Stimulated activated CD8-positive, alpha-beta memory T cell treated with anti-CD3 and anti-CD28 coated beads, Interleukin-4, amount 100 ng/mL, for 4 hours (primary cell): ENCODE measurements at places on chromosomes 7 and 10.

- no peak for DNase-seq
Observed at GRCh38 chr10:75197906-75198305, 12.7 kb upstream of the VDAC2 start.

- no peak for DNase-seq
Observed at GRCh38 chr10:4648999-4649398, 177.0 kb upstream of the AKR1E2 start.

GRCh38 chr10:968546-969199, 19.6 kb upstream of the GTPBP4 start:
- DNase-seq, result no peak

- DNase-seq, result no peak
Observed at GRCh38 chr10:69451784-69452251, 553 bp downstream of the TSPAN15 start.

GRCh38 chr10:11246752-11247467, 229.2 kb downstream of the CELF2 start:
- DNase-seq, result no peak

DNA sequence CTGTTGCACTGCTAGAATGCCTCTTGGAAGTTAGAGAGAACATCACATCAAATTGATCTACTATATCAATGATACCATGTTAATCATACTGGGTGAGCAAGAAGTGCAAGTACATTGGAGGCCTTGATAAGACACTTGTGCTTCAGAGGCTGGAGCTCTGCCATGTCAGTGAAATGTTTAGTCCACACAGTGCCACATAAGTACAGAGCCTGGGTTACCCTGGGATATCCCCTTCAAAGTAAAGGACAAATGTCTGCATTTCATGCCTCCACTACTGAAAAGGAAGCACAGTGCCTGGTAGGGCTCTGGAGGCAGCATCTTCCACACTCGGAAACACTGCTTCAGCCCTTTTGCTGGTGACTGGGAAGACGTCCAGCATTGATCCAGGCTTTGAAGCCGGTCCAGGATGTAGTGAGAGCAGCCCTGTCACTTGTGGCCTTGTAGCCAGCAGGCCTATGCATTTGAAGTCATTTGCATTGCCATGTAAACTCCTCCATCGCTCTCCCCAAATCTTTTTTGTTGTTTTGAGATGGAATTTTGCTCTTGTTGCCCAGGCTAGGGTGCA, 15.7 kb upstream of the STN1 start:
- DNase-seq, result no peak

- DNase-seq, result no peak
Observed at GRCh38 chr10:18325889-18326531, 185.8 kb downstream of the CACNB2 start.

DNA sequence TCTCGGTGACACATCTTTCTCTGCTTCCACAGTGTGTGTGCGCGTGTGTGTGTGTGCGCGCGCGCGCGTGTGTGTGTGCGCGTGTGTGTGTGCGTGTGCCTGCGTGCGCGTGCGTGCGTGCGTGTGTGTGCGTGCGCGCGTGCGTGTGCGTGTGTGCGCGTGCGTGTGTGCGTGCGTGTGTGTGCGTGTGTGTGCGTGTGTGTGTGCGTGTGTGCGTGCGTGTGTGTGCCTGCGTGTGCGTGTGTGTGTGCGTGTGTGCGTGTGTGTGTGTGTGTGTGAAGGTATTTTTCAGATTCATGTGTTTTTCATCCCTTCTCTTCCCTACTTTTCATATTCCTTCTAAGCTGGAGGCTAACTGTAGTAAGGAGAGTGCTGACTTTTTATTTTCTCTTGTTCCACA, 148.4 kb downstream of the CREB5 start:
- DNase-seq, result no peak

DNA sequence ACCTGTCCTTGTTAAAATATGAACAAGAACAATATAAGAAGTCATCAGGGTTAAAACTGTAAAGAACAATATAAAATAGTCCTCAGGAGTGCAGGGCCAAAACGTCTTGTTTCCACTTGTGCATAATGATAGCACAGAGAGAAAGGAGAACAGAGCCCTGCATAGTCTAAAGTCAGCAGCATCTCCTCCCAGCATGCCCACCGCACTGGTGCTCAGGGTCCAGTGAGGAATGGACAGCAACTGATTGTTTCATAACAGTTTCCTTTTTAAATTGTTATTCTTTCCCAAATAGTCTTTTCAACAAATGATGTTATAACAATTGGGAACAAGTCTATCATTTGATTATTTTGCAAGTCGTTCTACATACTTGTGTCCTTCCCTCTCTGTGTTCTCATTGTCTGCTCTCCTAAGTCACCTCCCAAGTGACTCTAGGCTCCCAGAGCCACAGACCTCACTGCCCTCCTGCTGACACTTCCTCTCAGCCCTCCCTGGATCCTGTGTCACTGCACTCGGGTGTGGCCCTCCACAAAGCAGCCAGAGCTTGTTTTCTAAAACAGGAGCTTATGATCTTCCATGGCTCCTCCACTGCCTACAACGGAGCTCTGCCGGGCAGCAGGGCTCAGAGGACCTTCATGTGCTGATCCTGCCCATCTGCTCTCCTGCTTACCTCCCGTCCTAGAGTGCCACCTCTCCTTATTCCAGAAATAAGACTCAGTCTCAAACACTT, 27.6 kb downstream of the COBL start:
- DNase-seq, result no peak

DNA sequence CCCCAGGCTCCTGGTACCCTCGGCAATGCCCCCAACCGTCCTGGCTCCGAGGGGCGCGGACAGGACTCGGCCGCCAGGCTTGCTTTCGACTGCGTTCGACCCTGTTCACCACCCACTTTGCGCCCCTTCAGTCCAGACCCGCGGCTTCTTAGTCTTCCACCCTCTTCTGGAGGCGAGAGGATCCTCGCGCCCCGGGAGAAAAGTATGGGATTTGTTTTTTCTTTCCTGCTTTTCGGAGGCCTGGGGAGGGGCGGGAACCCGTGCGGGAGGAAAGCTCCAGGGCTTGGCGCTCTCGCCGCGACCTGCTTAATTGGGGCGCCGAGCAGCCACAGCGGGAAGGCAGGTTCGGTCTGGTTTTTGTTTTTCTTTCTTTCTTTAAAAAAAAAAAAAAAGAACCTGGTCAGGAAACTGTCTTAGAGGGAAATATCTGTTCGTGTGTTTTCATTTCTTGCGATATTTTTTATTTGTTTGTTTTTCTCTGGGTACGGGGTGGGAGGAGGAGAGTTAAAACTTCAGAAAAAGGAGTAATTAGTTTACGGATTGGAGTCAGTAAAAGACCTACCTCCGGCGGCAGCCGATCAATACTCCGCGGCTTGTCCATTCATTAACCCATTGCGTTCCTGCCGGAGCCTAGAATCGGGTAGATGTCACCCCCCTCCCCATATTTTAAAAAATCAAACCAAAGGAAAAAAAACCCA, 1.6 kb downstream of the EMX2 start:
- DNase-seq, result no peak

DNA sequence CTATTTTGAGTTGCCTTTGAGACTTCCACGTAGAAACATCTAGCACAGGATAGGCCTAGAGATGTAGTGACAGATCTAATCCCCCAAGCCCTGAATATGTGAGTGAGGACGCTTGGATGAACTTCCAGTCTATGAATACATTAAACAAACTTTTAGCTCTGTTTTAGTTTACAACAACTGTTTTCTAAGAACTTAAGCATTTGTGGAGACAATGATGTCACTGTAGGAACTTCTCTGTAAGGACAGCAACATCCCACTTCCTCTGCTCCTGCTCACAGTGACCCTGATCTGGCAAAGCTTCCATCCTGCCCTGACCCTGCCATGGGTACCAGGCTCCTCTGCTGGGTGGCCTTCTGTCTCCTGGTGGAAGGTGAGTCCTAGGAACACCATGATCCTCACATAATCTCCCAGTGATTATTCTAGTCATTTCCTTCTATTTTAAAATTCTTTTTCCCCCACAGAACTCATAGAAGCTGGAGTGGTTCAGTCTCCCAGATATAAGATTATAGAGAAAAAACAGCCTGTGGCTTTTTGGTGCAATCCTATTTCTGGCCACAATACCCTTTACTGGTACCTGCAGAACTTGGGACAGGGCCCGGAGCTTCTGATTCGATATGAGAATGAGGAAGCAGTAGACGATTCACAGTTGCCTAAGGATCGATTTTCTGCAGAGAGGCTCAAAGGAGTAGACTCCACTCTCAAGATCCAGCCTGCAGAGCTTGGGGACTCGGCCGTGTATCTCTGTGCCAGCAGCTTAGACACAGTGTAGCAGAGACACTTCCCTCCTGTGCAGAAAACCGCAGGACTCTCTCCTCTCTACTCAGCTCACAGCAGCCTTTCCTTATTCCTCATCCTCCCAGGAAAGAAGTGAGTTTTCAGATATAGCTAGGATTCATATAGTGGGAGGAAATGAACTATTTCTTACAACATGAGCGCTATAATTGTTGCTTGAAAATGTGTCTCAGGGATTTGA, 194.4 kb upstream of the PRSS1 start:
- DNase-seq, result no peak

- no peak for DNase-seq
Observed at GRCh38 chr7:151119902-151120301, 33.6 kb downstream of the AGAP3 start.

DNA sequence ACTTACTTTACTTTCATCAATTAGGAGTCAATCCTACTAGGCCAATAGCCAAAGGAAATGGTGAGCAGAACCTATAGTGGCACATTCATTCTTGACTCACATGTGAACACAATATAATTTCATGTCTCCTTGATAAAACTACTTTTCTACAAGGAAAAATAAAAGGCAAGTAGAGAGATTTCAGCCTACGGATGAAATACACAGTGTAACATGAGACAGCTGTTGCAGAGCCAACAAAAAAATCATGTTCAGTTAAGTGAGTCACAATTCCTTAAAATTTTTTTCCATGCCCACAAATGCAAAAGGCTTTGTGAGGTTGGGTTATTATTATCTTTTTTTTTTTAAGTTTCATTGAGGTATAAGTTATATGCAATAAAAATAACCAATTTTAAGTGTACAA, 54.8 kb downstream of the GPR141 start:
- no peak for DNase-seq

- no peak for DNase-seq
Observed at GRCh38 chr10:122331100-122331499, 43.4 kb upstream of the PLEKHA1 start.

DNA sequence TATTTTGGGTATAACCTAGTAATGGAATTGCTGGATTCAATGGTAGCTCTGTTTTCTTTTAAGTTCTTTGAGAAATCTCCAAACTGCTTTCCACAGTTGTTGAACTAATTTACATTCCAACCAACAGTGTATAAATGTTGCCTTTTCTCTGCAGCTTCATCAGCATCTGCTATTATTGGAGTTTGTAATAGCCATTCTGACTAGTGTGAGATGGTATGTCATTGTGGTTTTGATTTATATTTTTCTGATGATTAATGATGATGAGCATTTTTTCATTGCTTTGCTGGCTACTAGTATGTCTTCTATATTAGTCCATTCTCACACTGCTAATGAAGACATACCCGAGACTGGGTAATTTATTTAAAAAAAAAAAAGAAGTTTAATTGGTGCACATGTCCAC, 248.6 kb upstream of the MAGI2 start:
- no peak for DNase-seq

DNA sequence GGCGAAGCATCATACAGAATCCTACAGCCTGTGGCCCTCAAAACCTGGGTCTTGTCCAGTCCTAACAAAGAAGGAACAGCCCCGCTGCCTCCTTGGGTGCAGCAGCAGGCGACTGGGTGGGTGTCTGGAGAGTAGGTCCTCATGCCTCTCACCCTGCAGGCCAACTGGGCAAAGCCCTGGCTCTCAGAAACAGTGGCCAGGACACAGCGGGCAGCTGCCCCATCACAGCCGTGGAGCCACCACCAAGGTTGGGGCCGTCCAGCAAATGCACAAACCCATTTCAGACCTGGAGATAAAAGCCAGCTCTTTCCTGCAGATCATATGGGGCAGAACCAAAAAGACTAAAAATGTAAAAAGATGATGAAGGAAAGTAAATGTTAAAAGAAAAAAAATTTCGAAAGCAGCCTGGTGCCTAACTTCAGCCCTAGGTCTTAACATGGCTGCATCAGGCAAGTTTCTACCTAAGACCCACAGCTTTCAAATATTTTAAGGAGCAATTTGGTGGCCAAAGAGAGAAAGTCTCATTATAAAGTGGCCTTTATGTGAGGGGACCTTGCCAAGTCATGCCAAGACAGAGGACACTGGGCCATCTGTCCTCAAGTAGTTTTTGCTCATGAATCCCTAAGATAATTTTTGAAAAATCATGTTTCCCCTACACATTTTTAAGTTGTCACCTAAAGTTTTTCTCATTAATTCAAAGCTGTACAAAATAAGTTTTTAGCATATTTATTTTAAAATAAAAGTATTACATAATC, 142.1 kb downstream of the PAXIP1 start:
- DNase-seq, result no peak

GRCh38 chr7:139648941-139649425, 125.5 kb downstream of the CLEC2L start:
- DNase-seq, result no peak

DNA sequence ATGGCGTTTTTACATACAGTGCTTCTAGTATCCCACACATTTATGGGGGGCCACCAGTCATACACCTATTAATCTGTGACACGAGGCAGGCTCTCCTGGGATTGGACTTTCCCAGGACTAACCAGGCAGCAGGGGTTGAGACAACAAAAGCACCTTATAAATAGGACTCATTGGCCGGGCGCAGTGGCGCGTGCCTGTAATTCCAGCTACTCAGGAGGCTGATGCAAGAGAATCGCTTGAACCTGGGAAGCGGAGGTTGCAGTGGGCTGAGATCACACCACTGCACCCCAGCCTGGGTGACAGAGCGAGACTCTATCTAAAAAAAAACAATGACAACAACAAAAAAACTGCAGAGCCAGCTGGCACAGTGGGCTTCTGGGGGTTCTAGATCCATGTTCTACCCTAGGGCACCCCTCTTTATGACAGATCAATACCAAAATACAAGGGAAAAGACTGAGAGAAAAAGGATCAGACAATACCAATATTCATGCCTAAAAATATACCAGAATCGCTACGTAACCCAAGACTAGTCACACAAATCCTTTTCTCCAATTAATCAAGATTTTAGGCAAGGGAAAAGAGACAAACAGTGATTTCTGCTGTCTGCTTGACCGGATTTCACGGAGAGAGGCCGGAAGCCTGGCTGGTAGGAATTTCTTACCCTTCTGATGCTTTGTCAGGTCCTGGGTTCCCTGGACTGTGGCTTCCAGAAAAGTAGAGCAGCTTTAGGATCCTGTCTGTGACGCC, 98.4 kb upstream of the CCNY start:
- no peak for DNase-seq

GRCh38 chr10:49231086-49231820, 43.1 kb upstream of the TMEM273 start:
- no peak for DNase-seq

DNA sequence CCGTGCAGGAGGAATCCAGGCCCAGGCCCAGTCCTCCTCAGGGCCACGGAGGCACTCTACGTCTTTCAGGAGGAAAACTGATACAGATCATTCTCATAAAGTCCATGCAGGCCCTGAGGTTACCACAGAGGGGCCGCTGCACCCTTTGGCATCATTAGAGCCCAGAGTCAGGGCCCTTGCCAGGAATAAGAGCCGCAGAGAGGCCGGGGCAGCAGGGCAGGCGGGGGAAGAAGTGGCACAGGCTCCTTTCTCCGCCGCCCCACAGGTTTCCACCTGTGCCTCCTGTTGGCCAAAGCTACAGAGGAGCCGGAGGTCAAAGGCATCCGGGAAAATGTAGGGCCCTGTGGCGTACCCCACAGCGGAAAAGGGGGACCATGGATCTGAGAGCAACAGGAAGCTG, 366.6 kb upstream of the SHH start:
- DNase-seq, result no peak
